ENCODE measurements at places on chromosomes 11 and 22.

DNA sequence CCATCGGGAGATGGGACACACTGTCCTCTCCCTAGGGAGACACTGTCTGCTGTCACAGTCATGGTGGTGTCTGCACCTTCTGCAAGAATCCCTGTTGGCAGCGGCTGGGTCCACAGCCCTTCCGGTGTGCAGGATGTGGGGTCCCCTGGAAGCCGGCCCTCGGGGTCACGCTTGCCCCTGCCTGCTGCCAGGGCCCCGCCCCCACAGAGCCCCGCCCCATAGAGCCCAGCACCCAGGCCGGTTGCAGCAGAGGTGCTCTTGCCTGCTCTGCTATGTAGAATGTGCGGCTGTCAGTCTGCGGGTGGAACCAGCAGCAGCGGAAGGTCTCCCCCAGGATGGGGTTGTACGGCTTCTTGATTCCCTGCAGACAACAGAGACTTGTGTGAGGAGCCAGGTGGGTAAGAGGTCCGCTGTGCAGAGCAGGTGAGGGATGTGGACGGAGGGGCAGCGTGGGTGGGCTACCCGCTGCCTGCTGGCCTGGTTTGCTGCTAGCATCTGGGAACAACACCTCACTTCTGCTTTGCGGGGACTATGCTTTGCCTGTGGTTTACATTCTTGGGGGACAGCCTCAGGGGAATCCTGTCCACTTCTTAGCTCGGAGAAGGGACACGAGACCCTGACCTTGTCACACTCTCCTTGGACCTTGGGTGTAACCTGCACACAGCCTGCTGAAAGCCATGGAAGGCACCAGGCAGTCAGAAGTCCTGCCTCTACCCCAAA, 44.9 kb upstream of the CARS1 start:
- DNase-seq = no peak

DNA sequence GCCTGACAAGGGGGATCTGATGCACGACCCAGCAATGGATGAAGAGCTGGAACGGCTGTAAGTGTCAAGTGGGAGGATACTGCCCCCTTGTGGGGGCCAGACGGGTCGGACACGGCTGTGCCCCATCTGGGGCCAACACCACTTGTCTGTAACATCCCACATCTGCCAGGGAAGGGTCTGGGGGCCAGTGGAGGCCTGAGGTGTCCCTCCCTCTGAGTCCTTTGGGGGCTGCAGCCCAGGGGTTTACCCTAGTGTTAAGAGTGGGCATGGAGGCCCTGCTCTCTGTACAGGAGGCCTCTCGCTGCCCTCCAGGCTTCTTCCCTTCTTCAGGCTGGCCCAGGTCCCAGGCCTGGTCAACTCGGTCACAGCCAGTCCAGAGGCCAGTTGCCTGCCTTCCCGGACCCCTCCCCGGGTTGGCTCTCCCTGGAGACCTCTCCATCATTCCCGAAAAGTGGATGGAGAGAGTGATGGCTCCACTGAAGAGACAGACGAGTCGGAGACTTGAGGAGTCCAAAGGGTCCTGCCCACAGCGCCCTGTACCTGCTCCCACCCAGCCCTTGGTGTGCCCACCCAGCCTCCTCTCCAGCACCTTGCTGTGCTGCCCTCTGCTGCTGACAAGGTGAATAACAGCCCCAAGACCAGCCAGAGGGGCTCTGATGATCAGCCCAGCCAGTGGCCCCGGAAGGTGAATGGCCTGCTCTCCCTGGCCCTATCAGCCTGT, 15.4 kb downstream of the ARFGAP2 start:
- DNase-seq = no peak

DNA sequence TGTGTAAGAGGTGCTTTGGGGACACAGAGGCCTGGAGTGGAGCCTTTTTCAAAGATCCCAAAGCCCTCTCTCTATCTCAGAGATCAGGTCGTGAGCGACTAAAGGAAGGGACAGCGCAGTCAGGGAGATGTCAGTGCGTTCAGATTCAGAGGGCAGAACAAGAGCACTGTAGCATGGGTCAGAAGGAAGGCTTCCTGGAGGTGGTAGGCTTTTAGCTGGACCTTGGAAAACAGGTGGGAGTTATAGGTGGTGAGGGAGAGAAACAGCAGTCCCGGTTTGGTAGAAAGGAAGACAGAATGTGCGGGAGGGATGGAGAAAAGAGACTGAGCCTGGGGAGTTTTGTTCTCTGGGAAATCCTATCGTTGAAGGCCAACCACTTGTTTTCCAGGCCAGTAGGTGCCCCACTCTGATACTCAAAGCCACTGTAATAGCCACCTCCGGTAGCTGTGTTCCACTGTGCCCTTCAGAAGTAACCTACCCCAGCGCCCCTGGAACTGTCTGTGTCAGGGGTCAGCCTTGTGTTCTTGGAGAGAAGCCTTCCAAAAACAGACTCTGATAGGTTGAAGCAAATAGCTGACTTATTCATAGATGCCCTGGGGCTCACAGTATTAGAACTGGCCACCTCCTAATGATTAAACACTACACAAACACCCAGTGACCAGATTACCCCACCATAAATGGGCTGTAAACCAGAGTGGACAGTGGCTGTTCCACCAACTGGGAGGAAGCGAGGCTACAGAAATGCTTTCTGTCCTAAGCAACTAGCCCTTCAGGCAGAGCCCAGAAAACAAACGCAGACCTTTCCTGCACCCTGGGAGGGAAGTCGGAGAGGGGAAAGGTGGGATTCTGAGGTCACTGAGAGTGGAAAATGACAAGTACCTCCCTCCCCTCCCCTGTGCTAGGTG, 157.7 kb downstream of the DBX1 start:
- no peak for DNase-seq

DNA sequence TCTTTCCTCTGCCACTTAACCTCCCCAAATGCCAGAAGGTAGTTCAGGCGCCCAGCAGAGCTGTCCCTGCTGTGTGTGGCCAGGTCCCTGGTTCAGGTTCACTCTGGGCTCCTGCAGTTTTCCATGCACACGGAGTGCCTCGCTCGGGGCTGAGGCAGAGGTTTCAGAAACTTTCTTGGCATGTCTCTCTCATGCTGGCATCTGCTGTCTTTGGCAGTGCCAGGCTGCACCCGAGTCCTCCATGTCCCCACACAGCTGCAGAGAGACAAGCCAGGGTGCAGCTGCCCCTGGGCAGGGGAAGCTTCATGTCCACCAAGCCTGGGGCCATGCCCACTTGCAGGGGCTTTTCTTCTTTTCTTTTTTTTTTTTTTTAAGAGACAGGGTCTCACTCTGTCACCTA, 7.0 kb upstream of the NEFH start:
- DNase-seq = no peak

DNA sequence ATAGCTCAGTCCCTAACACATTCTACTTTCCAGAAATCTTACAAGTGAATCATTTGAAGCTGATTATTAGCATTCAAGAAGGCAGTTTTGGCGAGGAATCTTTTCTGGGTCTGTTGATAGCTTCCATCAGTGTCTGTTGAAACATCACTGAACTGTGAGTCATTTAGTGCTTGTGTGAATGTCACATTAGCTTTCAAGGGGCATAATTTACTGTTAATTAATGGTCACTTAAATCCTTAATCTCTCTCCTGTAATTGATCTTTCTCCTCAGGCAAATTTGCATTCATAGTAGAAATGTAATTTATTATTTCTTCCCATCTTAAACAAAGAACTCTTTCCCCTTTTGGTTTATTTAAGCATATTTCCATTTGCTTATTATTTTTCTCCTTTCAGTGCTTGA, 2.6 kb downstream of the HTR3B start:
- no peak for DNase-seq

DNA sequence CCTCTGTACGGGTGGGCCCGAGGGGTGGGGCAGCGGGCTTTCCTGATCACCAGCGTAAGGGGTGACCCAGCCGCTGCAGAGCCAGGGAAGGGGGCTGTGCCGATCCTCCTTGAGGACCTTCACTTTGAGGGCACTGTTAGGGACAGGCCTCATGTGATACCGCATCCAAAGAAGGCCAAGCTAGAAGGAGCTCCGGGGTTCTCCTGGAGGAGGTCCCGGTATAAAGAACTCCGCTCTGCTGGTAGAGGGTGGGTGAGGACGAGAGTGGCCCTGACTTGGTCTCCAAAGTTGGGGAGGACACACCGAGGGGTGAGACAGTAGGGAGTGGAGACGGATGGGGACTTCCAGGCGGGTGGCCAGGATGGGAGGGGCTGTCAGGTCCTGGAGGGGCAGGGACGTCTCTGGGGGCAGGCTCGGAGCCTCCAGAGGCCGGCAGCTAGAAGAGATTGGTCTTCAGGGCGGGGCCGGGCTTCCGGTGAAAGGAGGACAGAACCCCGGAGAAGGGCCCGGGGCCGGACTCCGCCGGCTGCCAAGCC, 4.6 kb downstream of the PHOX2A start:
- no peak for DNase-seq

- DNase-seq = peak; percentile 99
Measured at GRCh38 chr22:36409911-36410756, 22.4 kb upstream of the MYH9 start.

- DNase-seq = no peak
Measured at GRCh38 chr22:47813661-47814060, 1051.2 kb downstream of the TBC1D22A start.

DNA sequence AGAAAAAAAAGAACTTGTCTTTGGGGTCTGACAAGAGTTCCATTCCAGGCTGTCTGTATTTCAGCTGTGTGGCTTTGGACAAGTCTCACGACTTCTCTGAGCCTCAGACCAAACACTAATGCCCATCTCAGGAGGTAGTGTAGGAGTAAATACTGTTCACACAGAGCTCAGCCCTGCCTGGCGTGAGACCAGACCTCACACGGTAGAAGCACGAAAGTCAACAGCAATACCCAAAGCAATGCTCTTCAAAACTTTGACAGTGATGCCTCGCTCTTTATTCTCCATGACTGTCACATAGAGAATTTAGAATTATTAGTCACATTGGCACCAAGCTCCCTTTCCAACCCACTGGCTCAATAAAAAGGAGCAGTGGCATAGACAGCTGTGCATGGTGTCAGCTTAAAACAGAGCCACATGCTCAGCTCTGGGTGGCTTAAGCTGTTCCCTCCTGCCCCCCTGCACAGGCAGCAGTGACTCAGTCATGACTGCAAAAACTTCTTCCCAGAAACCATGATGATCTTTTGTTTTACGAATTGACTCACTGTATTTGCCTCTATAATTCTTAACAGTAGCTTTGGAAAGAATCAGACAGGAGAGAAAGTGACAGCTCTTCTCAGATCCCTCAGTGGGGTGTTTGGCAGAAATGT, 74.0 kb upstream of the PHF21B start:
- no peak for DNase-seq

GRCh38 chr11:69644071-69644961, 3.4 kb downstream of the CCND1 start:
- DNase-seq = no peak

All from iPS DF 19.7 (cell line).